ENCODE measurements at places on chromosomes 12 and 14.

DNA sequence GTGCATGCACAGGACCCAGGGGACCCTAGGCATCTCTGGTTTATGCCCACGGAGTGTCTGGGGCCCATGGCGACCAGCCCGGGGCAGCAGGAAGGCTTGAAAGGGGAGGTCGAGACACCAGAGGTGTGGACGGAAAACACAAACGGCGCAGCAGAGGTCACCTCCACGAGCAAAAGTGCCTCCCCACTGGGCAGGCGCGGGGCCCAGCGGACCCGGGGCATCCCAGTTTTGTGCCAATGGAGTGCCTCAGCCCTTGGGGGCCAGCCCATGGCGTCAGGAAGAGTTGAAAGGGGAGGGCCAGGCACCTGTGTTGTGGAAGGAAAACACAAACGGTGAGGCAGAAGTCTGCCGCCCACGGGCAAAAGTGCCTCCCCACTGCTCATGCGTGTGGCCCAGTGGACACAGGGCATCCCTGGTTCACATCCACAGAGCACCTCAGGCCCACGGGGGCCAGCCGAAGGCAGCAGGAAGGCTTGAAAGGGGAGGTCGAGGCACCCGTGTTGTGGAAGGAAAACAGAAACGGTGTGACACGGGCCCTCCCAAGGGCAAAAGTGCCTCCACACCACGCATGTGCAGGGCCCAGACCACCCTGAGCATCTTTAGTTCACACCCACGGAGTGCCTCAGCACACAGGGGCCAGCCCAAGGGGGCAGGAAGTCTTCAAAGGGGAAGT, 378.8 kb downstream of the ALG10 start:
- DNase-seq, result no peak

GRCh38 chr14:57871459-57872080, 5.7 kb upstream of the SLC35F4 start:
- DNase-seq, result no peak

DNA sequence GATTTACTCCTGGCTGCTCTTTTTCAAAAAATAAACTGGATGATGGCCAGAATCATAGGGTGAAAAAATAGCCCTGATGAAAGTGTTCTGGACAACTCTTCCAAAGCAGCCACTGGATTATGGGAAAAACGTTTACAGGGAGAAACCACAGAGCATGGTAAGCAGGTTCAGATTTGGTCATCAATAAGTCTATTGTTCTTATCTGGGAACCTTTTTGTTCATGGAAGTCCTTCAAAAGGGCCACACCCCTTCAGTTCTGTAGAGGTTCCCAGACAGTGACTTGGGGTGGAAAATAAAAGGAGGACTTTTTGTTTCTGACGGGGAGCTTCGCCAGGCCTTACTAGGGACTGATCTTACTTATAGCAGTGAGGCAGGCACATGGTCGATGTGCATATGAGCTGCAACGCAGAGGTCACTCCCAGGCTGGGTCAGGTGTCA, 117.4 kb upstream of the SLC38A2 start:
- DNase-seq, result no peak

DNA sequence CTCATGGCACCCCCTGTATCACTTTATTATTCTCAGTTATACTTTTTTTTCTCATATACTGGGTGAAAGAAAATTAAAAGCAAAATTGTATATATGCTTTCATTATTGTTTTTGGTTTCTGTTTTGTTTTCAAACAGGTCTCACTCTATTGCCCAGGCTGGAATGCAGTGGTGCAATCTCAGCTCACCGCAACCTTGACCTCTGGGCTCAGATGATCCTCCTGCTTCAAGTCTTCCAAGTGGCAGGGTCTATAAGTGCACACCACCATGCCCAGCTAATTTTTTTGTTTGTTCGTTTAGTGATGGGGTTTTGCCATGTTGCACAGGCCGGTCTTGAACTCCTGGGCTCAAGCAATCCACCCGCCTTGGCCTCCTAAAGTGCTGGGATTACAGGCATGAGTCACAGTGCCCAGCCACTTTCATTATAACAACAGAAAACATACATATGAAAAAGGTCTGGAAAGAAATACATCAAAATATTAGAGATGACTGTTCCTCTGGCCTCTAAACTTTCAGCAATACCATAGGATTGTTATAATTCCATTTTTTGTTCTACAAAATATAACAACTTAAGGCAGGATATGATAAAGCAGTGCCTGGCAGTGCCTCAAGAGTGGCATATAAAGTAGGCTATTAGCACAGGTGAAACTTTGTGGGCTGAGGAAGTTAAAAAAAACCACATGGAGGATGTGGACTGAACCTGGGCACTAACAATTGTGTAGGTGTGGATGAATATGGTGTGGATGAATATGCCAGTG, 5.8 kb upstream of the NTN4 start:
- no peak for DNase-seq

- no peak for DNase-seq
These were observed 68.2 kb upstream of the BDKRB2 start for GRCh38 chr14:96136371-96137005.

DNA sequence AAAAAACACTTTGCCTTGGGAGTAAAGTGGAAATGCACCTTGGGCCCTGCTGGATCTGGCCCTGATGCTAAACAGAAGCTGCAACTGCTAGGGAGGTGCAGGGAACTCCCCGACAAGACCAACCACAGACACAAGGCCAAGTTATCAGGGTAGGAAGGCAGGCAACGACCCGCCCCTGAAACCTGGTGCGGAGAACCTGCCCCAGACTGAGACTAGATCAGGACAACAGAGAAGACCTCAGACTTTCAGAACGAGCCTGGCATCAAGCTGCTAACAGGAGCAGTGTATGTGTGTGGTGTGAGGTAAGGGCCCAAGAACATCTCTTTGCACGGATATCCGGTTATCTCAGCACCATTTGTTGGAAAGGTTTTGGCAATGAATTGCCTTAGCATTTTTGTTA, 233.7 kb upstream of the RTL1 start:
- no peak for DNase-seq

DNA sequence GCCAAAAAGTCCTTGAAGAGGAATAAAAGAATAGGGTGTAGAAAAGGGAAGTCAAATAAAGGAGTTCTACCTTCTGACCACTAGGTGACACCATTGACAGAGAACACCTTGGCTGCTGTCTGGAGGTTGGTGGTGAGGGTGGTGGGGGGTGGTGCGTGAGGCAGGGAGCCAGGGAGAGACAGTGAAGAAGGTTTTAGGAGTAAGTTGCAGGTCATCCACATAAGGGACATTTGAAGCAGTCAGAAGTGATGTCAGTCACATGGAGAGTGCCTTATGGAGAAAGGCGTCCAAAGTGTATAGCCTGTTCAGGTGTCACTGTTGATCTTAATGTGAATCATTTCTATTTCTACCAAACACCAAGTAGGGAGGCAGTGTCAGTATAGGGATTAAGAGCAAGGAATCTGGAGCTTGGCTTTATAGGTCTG, 279.3 kb upstream of the DDHD1 start:
- DNase-seq, result no peak

- DNase-seq, result no peak
These were observed 62.0 kb upstream of the PNMA1 start for GRCh38 chr14:73776194-73776537.

DNA sequence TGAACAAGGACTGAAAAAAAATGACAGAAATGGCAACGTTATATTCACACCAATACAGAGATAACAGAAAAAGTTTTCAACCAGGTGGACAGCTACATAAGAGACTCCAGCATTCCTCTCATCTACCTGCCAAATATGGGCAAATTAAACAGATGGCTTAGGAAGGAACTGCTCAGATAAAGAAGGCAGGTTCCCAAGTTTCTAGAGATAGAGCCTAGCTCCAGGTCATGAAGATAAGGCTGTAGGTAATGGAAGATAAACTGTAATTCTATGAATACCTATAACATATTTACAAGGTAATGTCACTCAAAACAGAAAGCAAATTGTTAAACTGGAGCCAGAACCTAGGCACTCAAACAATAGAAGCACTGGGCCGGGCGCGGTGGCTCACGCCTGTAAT, 42.5 kb downstream of the GIT2 start:
- no peak for DNase-seq

GRCh38 chr14:88791629-88792472, 902 bp downstream of the EML5 start:
- no peak for DNase-seq

DNA sequence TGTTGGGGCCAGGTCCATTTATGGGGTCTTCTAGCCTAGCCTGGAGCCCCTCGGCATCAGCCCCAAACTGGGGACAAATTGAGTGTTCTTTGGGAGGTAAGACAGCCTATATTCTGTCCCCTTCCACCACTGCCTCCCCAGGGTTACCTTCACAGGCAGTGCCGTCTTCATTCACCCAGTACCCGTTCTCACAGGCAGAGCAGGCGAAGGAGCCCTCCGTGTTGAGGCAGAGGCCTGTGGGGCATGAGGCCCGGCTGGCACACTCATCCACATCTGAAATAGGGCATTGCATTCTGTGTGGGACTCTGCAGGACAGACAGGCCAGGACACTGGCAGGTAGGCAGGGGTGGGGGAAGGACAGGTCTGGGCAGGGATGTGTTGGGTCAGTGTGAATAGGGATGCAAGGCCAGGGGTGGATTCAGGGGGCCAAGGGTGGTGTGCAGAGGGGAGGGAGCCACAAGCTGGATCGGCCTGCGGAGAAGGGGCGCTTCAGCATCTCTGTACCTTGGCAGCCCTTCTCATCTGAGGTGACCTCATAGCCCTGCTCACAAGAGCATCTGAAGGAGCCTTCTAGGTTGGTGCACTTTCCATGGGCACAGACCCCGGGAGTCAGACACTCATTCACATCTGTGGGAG, 16.1 kb downstream of the ISCA2 start:
- DNase-seq, result no peak

DNA sequence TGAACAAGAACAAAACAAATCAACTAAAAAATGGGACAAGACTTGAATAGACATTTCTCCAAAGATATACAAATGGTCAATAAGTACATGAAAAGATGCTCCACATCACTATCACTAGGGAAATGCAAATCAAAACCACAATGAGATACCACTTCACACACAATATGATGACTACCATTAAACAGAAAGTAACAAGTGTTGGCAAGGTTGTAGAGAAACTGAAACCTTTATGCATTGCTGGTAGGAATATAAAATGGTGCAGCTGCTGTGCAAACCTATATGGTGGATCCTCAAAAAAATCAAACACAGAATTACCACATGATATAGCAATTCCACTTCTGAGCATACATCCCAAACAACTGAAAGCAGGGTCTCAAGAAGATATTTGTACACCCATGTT, 5.2 kb downstream of the SMAGP start:
- DNase-seq, result no peak

DNA sequence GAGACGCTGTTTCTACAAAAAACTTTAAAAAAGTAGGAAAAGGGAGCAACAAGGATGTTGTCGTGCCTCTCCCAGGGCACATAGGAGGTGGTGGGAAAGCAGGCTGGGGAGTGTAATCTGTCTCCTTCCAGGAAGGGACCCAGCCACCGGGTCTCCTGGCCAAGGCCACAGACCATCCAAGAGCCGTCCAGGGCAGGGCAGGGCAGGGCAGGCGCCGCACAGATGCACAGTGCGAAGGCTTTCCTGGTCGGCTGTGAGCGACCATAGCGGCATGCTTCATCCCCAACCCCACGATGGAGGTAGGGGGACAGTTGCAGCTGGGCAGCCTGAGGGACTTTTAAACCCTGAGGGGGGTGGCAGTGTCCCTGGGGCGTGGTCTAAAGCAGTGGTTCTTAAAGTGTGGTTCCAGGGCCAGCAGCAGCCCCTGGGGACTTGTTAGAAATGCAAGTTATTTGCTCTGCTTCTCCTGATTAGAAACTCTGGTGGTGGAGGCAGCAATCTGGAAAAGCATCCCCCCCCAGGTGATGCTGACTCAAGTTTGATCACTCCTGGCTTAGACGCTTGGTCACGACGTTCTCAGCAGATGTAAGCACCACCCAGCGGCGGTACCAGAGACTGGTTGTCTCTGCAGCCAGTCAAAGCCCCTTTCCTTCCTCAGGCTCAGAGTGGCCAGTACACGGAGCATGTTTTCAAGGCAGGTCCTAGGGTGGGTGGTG, 197.4 kb upstream of the PRMT8 start:
- no peak for DNase-seq

- DNase-seq, result no peak
These were observed 11.7 kb upstream of the FLVCR2 start for GRCh38 chr14:75566752-75567151.
